Neural crest cell (in vitro differentiated cells): ENCODE measurements at places on chromosomes 13 and 19. TPM values are rescaled to one million over a fixed set of nuclear protein-coding genes. Genes with fewer than 3 reads are reported as not detected.

GRCh38 chr19:15587663-15588062, 27.4 kb upstream of the CYP4F8 start:
- DNase-seq: no peak
- H3K4me1 ChIP-seq: no peaks in the 10 kb centered on the region
- no peak overlapping the region for H3K27ac ChIP-seq
- H3K4me3 ChIP-seq: no peak overlapping the region
- no peaks in the 10 kb centered on the region for H3K27me3 ChIP-seq
- H3K36me3 ChIP-seq: peaks cover 2% of the 10 kb centered on the region

DNA sequence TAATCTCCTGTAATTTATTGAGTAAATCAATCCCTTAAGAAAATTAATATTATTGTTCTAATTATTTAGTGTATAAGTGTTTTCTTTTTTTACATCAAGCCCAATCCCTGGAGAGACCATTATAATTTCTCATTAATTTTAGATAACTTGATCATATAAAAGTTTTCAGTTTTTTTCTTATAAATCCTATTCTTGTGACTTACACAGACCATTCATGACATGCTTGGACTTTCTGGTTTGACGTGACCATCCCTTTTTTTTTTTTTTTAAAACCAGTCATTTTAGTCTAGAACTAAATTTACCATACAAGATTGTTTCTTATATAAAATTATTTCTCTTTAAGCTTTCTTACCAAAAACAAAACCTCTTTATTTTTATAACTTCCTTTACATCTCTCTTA, 5.4 kb upstream of the MTRF1 start:
- peak; percentile 8 for DNase-seq
- H3K4me3 ChIP-seq: no peak overlapping the region
- no peak overlapping the region for H3K27ac ChIP-seq
- no peaks in the 10 kb centered on the region for H3K4me1 ChIP-seq

DNA sequence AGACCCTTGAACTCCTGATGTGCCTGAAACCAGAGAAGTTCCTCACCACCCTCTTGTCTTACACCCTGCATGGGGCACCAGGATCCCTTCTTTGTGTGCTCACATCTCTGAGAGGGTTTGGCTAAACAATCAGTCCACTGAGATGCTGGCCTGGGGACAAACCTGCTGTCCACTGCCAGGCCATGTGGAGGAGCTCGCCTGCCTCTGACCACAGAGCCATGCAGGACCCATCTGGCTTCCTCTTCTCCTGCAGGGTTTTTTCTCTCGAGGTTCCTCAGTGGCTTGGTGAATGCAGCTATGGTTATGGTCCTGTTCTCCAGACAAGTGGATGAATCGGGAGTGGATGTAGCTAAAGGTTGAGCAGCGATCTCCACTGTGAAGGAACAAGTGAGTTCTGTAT, 49.1 kb upstream of the MEDAG start:
- no peaks in the 10 kb centered on the region for H3K27me3 ChIP-seq
- no peak for DNase-seq
- no peak overlapping the region for H3K27ac ChIP-seq
- H3K4me1 ChIP-seq: peaks cover 11% of the 10 kb centered on the region
- H3K36me3 ChIP-seq: no peaks in the 10 kb centered on the region

DNA sequence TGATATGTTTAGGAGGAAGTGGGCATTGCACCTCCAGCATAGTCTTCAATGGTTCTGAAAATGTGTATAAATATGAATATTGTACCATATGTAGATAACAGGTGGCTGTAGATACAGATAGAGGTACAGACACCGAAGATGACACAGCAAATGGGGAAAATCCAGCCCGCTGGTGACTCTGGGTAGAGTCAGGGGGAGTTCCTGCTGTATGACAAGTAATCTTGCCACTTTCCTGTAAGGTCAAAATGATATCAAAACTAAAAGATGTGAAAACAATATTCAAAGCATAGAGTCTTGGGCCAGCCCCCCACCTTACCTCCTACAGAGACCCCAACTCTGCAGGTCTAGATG, 17.8 kb downstream of the C2CD4C start:
- H3K4me3 ChIP-seq: no peak overlapping the region
- peaks cover 7% of the 10 kb centered on the region for H3K4me1 ChIP-seq
- H3K27ac ChIP-seq: no peak overlapping the region
- no peak for DNase-seq

DNA sequence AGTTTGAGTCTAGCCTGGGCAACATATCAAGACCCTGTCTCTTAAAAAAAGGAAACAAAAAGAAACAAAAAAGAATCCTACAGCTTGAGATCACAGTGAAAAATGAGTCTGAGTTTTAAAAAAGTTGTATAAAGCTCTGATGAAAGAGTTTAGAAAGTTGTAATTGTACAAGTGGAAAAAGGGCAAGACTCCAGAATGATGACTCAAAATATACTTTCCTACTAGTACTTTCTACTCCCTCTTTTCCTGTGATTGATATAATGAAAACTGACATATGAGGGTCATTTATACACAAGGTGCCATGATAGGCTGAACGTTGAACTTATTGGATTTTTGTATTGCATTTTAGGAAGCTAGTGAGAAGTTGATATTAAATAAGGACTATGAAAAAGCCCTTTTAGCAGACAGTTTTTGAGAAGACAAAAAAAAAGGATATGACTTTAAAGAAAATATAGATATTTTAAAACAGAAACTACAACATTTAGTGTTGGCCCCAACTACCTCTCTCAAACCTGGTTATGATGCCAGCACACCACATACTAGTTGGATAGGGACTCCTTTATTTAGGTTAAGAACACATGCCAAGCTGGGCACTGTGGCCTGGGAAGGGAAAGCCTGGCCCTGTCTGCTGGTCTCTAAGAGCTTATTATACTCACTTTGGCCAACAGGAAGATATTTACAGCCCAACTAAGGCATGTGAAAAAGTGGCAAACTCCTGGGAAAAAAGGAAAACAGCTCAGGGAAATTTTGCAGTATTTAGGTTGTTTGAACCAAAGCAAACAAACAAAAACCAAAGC, 116.6 kb downstream of the KL start:
- peaks cover 26% of the 10 kb centered on the region for H3K36me3 ChIP-seq
- H3K27me3 ChIP-seq: no peaks in the 10 kb centered on the region
- H3K27ac ChIP-seq: no peak overlapping the region
- H3K4me1 ChIP-seq: no peaks in the 10 kb centered on the region

DNA sequence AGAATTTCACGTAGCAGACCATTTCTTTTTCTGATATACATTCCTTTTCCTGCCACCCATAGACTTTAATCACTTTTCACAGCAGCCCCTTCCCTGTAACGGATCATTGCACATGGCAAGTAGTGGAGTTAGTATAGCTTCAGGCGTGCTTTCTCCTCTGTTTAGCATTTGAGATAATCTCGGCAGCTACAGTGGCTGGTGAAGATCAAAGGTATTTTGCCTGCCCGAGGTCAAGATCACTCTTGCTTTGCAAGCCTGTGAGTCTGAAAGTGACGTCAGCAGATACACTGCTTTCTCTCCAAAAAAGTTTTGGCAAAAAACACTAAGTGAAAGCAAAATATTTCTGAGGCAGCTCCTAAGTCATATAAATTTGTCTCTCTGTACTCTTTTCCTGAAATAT, 260.0 kb downstream of the NDFIP2 start:
- peak overlapping the region; percentile 10 for H3K4me3 ChIP-seq
- H3K27ac ChIP-seq: peak overlapping the region; percentile 24
- peaks cover 25% of the 10 kb centered on the region for H3K4me1 ChIP-seq
- no peaks in the 10 kb centered on the region for H3K27me3 ChIP-seq

DNA sequence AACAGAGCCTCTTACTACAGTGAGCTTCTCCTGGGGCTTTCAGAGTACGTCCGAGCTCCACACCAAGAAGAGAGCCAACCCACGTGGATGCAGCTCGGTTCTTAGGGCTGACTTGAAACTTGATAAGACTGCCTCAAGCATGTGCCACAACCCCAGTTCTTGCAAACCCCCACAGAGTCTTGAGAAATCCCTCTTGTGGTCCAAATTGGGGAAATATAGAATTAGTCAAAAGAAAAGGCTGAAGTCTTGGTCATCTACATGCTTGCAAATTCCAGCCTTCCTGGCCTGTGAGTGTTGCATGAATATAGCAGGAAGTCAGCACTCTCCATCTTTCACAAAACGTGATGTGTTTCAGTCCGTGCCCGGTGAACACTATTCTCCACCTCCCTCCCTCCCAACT, 95.2 kb downstream of the GGACT start:
- no peak for DNase-seq
- no peaks in the 10 kb centered on the region for H3K27me3 ChIP-seq
- peaks cover 14% of the 10 kb centered on the region for H3K36me3 ChIP-seq
- no peak overlapping the region for H3K27ac ChIP-seq

DNA sequence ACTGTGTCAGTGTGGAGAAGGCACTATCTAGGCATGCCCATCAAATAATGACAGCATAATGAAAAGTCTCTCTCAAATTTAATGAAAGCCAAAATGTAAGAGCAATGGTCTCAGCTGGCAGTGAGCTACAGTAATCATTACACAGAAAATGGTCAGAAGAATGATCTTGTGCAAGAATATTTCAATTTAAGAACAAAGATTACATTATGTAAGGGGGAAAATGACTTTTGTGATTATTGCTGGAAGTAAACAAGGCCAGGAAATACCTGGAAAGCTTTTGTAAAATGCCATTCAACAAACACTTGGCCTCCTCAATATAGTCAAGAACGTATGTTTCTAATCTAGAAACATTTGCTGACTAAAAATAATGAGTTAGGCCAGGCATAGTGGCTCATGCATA, 89.1 kb downstream of the CAB39L start:
- DNase-seq: no peak
- peaks cover 14% of the 10 kb centered on the region for H3K36me3 ChIP-seq
- no peak overlapping the region for H3K4me3 ChIP-seq
- H3K27ac ChIP-seq: no peak overlapping the region

- no peak overlapping the region for H3K27ac ChIP-seq
- no peak for DNase-seq
- H3K27me3 ChIP-seq: no peaks in the 10 kb centered on the region
- peaks cover 18% of the 10 kb centered on the region for H3K36me3 ChIP-seq
- no peaks in the 10 kb centered on the region for H3K4me1 ChIP-seq
Observed at GRCh38 chr13:99373436-99373835, 66.2 kb upstream of the GPR183 start.

GRCh38 chr19:52028780-52029123, 573 bp upstream of the ZNF614 start:
- H3K4me3 ChIP-seq: peak overlapping the region; percentile 91
- H3K36me3 ChIP-seq: peaks cover 72% of the 10 kb centered on the region
- H3K27me3 ChIP-seq: no peaks in the 10 kb centered on the region

GRCh38 chr13:50715402-50716146, 127.9 kb downstream of the DLEU7 start:
- H3K36me3 ChIP-seq: peaks cover 12% of the 10 kb centered on the region
- H3K27me3 ChIP-seq: no peaks in the 10 kb centered on the region
- H3K4me3 ChIP-seq: no peak overlapping the region
- no peak for DNase-seq
- H3K27ac ChIP-seq: peak overlapping the region; percentile 88
- H3K4me1 ChIP-seq: no peaks in the 10 kb centered on the region

- H3K4me1 ChIP-seq: peaks cover 6% of the 10 kb centered on the region
- peak within 1 kb of the TSS; percentile 80 for H3K4me3 ChIP-seq
- no peak for DNase-seq
- no peaks in the 10 kb centered on the region for H3K36me3 ChIP-seq
- H3K27ac ChIP-seq: peak within 1 kb of the TSS; percentile 20
- peaks cover 86% of the 10 kb centered on the region for H3K27me3 ChIP-seq
Observed at GRCh38 chr19:44748426-44749254, at the start of gene BCL3. Gene BCL3 (plus strand): TSS chr19:44748708. CDS start chr19:44748791, 83 bp downstream.

DNA sequence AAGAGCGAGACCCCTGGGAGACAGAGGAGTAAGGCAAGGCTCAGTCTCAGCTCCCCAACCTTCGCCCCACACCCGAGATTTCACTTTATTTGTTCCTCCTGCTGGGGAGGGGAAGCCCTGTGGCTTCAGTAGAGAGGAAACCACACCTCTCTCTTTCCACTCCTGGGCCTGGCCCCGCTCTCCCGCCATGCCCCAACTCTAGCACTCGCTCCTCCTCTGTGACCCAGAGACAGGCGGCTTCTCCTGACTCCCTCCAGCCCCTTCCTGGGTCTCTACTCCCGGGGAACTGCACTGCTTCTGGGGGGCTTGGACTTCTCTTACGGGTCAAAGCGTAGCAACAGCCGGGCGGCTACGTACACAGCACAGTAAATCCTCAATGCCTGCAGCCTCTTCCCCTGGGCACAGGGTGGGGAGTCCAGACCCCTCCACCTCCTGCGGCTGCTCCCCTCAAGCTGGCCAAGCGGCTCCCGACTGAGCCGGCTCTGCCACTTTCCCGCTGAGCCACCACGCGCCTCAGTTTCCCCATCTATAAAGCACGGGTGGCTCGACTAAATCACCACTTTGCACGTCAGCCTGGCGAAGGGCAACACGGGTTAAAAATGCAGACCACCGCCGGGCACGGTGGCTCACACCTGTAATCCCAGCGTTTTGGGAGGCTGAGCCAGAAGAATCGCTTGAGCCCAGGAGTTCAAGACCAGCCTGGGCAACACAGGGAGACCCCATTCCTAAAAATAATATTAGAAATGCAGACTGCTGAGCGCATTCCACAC, 1.4 kb downstream of the RNF126 start:
- peaks cover 5% of the 10 kb centered on the region for H3K27me3 ChIP-seq
- H3K4me1 ChIP-seq: peaks cover 23% of the 10 kb centered on the region
- H3K27ac ChIP-seq: no peak overlapping the region
- H3K4me3 ChIP-seq: peak overlapping the region; percentile 86
- DNase-seq: no peak

- no peaks in the 10 kb centered on the region for H3K4me1 ChIP-seq
- no peaks in the 10 kb centered on the region for H3K27me3 ChIP-seq
- no peak overlapping the region for H3K27ac ChIP-seq
- no peak for DNase-seq
Observed at GRCh38 chr13:42740753-42741152, 40.6 kb upstream of the FAM216B start.

DNA sequence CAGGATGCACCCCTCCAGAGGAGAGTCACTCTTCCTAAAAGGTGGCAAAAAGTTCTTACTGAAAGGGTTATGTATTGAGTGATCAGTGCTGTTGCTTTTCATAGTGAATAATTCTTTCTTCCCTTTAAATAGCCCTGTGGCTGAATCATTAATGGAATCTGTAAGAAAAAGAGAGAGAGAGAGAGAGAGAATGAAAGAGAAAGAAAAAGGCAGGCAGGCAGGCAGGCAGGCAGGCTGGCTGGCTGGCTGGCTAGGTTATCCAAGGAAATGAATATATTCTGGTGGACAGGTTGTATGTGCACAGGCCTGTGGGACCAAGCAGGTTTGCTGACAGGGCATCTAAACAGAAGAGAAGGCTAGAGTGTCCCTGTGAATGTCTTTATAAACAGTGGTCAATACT, 100.5 kb downstream of the DLEU7 start:
- DNase-seq: no peak
- H3K4me3 ChIP-seq: no peak overlapping the region
- peaks cover 3% of the 10 kb centered on the region for H3K27me3 ChIP-seq

- H3K27ac ChIP-seq: no peak overlapping the region
- H3K27me3 ChIP-seq: peaks cover 33% of the 10 kb centered on the region
- peaks cover 11% of the 10 kb centered on the region for H3K4me1 ChIP-seq
- peak overlapping the region; percentile 38 for H3K4me3 ChIP-seq
- DNase-seq: no peak
- no peaks in the 10 kb centered on the region for H3K36me3 ChIP-seq
Observed at GRCh38 chr19:29872224-29872731, 60.5 kb downstream of the CCNE1 start.

- H3K4me1 ChIP-seq: peaks cover 68% of the 10 kb centered on the region
- no peaks in the 10 kb centered on the region for H3K27me3 ChIP-seq
- no peak for DNase-seq
- H3K36me3 ChIP-seq: peaks cover 5% of the 10 kb centered on the region
Observed at GRCh38 chr13:52160506-52160905, 1.1 kb upstream of the NEK3 start.

Gene TSSK6
- 2.7 and 2.9 TPM in 2 replicates for total RNA-seq

Gene PPM1N
- total RNA-seq: not detected in 2 replicates

Gene HPN
- total RNA-seq: 0.26 and 0.27 TPM in 2 replicates

Gene SBSN
- 0.20 and 0.21 TPM in 2 replicates for total RNA-seq

Gene FZR1
- 63.2 and 67.8 TPM in 2 replicates for total RNA-seq

Gene SERPINE3
- not detected in 2 replicates for total RNA-seq

Gene LILRB4
- not detected in 2 replicates for total RNA-seq

Gene IGFL2
- total RNA-seq: not detected in 2 replicates

Gene RAB3D
- 15.1 and 15.4 TPM in 2 replicates for total RNA-seq

Gene CD79A
- 0.32 and 0.70 TPM in 2 replicates for total RNA-seq

Gene SHD
- 2.7 and 4.5 TPM in 2 replicates for total RNA-seq
